GM06990 (cell line): ENCODE measurements at places on chromosomes 11 and 22.

- DNase-seq = no peak
Observed at GRCh38 chr22:24925586-24926427, 20.7 kb downstream of the LHFPL7 start.

- no peak for DNase-seq
Observed at GRCh38 chr11:17418444-17419081, 30.1 kb upstream of the KCNJ11 start.

GRCh38 chr11:63621071-63621470 is 6.8 kb upstream of the PLAAT3 start:
- no peak for DNase-seq

DNA sequence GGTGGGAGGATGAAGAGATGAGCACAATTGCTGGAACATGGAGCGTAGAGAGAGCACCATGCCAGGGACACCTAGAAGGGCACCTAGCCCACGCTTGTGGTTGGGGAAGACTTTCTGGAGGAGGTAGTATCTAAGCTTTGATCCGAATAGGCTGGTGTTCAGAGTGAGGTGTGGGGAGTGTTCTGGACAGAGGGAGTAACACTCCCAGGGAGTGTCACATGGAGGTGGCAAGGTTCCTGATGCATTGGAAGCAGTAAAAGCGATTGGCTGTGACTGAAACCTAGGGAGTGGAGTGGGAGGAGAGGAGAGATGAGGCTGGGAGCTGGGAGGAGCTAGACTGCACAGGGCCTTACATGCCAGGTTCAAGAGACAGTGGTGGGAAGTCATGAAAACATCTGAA is 188.0 kb upstream of the NCAM1 start:
- DNase-seq = no peak

GRCh38 chr11:119634301-119634700 is 94.7 kb downstream of the NECTIN1 start:
- no peak for DNase-seq

GRCh38 chr11:65262381-65262680 is 569 bp downstream of the POLA2 start:
- no peak for DNase-seq

DNA sequence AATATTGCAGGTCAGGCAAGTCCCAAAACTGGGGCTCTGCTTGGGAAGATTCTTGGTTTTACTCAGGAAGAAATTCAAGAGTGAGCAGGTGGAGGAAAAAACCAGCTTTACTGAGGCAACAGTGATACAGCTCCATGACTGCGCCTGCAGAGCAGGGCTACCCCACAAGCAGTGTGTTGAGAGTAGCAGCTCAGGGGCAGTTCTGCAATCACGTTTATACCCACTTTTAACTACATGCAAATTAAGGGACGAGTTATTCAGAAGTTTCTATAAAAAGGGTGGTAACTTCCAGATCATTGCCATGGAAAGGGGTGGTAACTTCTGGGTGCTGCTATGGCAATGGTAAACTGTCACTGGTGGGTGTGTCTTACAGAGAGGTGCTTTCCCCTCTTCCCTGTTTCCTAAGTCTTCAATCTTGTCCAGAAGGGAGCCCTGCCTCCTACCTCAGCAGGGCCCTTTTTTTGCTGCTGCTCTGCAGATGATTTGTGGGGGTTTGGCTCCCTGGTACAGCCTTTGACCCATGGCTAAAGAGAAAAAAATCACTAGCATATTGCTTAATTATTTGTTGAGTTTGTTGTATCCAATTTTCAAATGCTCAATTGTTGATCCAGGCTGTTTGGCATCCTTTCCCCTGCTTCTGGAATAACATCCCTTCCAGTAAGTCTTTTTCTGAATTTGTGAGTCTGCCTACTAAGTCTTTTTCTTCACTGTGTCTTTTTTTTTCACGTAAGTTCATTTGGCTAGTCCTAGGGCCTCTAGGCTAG is 30.0 kb upstream of the ME3 start:
- no peak for DNase-seq

- DNase-seq = no peak
Observed at GRCh38 chr11:119389611-119390254, 8.2 kb upstream of the USP2 start.

DNA sequence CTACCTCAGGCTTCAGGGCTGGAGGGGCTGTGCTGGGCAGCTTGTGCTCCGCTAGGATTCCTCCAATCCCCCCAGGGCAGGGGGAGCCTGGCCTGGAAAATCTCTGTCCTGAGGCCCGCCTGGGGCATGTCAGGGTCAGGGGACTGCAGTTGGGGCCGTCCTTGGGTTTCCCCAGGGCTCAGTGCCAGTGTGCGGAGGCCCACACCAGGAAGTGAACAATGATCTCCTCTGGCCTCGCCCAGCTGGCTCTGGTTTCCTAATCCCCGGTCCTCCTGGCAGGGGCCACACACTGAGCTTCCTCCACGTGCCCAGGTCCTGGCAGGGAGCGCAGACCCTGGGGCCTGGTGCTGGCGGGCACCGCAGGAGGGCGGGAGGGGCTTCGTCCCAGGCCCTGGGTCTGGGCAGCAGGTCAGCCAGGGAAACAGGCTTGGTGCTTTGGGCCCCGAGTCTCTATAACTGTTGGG is 1.4 kb upstream of the MUC2 start:
- DNase-seq = no peak

DNA sequence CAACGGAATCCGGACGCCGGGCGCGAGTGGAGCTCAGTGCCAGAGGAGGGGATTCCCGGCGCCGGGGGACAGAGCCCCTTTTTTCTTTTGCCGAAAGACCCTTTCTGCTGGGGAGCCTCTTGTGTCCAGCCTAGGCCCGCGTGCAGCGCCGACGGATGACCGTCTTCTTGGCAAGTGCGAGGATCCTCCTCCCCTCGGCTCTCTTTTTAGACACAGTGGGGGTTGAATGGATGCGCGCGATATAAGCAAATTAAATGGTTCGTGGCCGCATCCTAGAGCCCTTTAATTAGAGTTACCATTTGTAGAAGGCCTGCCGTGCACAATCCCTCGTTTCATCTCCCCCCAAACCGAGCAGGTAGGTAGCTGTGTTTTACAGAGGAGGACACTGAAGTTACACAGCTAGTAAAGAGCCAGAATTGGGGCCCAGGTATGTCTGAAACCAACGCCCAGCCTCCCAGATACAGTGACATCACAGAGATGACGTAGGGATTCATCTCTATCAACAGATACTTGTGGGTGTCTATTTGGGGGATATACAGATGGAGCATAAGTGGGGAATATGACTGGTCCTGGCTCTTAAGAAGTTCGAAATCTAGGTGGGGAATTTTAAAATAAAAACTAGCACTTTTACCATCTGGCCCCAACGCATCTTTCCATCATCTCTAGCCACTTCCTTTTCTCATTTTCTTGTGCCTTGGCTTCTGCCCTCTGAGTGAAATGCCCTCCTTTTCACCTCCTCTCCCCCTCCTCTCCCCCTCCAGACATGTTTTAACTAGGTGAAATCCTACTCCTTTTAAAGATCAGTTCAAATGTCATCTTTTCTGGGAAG is 875 bp downstream of the TCP11L1 start:
- peak; percentile 25 for DNase-seq

GRCh38 chr11:36022882-36023281 is 79.0 kb downstream of the LDLRAD3 start:
- DNase-seq = no peak

DNA sequence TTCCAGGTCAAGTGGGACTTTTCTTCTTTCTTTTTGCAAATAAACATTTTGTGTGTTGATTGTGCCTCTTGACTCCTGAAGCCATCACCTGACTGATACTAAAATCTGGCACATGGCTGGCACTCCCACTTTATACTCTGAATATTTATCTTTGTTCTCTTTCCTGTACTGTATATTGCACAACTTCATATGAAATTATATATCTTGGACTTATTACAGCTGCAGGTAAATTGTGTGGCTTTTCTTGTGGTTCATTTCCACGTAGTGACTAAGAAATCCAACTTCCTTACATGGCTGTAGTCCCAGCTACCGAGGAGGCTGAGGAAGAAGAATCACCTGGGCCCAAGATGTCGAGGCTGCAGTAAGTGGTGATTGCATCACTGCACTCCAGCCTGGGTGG is 23.7 kb upstream of the OR5B12 start:
- no peak for DNase-seq

DNA sequence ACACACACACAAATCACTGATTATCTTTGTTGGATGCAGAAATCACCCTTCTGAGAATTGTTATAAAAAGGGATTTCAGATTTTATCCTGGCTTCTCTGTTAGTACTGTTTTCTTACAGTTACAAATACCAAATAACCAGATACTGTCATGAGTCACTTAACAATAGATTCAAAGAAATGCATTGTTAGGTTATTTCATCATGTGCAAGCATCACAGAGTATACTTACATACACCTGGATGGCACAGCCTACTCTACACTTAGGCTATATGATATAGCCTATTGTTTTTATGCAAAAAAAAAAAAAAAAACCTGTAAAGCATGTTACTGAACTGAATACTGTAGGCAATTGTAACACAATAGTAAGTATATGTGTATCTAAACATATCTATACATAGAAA is 319.2 kb upstream of the ARHGAP42 start:
- DNase-seq = no peak
